Cerebellar cortex (tissue), 1 donor: ENCODE measurements at places on chromosomes 3 and 15.

- DNase-seq: no peak
Measured at GRCh38 chr3:46400000-46400734, 6.7 kb downstream of the CCR5AS start.

DNA sequence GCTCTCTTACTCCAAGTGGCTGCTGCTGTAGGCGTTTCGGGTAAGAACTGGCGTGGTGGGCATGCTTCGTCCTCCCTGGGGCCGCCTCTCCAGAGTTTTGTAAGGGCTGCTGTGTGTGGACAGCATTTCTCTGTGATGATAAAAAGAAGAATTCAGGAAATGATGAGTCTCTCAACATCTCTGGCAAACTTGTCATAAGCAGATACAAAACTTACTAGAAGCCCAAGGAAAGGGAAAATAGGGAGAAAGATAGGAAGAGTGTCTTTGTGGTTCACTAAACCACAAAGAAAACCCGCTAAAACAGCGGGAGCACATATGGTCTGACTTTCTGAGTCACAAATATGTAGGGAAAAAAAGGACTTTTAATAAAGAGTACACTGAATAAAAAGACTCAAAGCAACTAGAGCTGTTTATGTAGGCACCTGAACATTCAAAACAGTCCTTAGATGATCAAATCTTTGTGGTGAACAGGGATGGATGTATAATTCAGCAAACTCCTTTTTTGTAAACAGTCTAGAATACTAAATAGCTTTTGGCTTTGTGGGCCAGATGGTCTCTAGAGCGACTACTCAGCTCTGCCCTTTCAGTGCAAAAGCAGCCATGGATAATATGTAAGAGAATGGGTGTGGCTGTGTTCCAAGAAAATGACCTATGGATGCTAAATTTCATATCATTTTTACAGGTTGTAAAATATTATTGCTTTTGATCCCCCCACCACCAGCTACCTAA, 60.4 kb upstream of the LMOD3 start:
- no peak for DNase-seq

GRCh38 chr3:138049157-138049919, 39.4 kb downstream of the CLDN18 start:
- no peak for DNase-seq

- DNase-seq: no peak
Measured at GRCh38 chr15:34986326-34986725, 1.8 kb downstream of the ZNF770 start.

DNA sequence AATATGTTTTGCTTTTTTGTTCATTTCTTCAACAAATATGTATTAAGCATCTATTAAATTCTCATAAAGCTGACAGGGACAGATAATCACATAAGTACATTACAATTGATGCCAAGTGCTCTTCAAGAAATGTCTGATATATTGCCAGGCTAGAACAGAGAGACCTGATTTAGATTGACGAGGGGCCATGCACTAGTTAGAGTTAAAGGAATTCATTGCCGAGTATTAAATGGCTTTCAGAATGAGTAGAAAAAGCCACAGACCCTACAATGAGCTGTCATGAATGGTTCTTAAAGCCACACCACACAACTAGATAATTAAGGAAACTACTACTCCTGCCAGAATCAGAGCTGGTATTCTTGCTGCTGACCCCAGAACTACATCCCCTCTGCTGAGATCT, 250.2 kb upstream of the MME start:
- DNase-seq: no peak

DNA sequence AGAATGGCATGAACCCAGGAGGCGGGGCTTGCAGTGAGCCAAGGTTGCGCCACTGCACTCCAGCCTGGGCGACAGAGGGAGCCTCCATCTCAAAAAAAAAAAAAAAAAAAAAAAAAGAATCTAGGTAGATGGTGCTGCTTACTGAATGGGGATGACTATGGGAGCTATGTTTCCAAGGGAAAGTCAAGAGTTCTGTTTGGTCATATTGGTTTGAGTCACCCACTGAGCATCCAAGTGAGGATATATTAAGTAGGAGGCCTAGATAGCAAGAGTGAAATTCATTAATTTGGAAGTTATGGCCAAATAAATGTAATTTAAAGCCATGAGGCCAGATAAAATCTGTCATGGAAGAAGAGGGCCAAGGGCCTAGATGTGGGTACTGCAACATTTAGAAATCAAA, 9.0 kb upstream of the UACA start:
- no peak for DNase-seq

DNA sequence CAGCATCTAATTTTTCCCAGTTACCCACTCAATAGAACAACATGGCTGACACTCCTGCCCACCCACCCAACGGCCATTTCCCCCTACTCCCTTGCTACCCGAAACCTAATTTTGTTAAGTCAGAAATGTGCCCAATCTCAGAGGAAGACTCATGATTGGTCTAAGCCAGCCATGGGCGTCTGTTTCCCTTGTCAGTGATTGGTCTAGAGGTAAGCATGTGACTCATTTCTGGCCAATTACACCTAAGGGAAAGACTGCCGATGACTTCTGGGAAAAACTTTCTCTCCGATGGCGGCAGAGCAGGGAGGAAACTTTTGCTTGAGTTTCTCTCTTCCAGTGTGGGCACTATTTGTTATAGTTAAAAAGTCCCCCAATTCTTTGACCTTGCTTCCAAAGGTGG, 72.9 kb downstream of the RPLP1 start:
- no peak for DNase-seq

DNA sequence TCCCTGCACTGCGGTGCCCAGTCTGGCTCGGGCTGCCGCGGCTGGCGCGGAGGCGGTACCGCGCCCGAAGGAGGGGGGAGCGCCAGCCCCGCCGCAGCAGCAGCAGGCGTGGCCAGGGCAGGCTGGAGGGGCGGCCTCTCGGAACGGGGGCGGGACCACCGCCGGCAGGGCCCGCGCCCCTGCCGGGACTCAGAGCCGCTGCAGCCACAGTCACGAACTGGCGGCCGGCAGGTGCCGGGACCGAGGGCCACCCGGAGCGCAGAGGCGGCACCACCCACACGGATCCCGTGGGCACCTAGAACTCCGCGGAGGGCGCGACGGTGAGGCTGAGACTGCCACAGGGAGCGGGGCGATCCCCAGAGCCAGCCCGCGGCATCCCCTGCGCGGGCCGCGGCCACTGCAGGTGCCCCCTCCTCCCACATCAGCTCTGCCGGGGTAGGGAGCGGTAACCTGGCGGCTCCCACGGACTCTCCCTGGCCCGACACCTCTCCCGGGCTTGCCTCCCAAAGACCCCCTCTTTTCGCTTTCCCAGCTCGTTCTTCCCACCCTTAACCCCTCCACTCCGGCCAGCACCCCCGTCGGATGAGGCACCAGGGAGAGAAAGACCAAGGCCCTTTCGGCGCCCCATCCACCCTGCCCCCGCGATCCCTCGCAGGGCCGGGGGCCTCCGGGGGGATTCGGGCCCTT, at the start of gene VWA5B2:
Gene VWA5B2, plus strand, starts transcription at position 192 of the 687 bp plus-strand sequence. CDS start 944 bp downstream, outside the sequence.
- peak; percentile 70 for DNase-seq

DNA sequence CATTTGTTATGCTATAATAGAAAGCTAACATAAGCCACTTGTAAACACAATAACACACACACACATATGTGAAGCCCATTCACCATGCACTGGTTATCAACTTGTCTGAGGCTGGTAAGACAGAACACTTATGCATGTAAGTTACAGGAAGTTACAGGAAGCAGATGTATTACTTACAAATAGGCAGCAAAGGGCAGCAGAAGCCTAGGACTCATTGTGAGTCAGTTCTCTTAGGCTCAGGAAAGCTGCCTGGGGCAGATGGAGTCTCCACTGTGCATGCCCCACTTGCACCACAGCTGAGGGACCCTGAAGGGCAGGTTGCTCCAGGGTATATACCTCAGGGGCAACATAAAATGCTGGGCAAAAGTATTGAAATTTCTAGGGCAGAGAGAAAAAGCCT, 748.8 kb upstream of the CCDC54 start:
- DNase-seq: no peak

DNA sequence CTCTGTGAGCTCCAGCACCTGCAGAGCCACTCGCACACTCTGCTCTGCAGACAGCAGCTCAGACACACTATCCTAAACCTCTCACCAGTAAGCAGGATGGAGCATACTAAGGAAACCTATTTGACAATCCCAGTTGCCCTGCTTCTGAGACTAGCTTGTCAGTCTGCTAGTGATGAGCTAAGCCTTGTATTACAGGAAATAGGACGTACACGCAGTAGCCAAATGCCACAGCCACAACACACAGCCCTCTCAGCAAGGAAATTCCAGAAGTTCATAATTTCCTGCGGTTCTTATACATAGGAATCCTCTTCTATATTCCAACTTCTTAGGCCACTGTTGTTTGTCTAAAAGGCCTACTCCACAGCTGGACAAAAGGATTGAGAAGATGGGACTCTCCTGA, 74.5 kb downstream of the MYLK start:
- DNase-seq: no peak

- DNase-seq: no peak
Measured at GRCh38 chr3:86996261-86996955, 5.5 kb upstream of the VGLL3 start.

DNA sequence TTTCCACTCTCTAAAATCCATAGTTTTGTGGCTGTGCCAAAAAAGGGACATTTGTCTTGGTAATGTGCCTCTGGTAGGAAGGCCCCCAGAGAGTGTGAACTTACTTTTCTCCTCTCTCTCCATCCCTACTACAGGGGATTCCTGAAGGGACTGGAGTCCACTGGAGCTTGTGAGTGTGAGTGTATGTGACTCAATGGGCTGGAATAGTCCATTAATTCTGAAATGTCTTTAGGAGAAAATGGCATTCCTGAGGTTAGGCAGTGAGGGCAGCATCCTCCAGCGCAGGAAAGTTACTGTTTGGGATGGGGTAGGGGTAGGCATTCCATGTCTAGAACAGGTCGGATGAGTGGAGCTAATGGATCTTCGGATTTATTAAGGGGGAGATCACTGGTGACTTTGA, 59.8 kb upstream of the CACNA2D3 start:
- no peak for DNase-seq

GRCh38 chr15:80970018-80970657, 19.5 kb downstream of the MESD start:
- peak; percentile 82 for DNase-seq

DNA sequence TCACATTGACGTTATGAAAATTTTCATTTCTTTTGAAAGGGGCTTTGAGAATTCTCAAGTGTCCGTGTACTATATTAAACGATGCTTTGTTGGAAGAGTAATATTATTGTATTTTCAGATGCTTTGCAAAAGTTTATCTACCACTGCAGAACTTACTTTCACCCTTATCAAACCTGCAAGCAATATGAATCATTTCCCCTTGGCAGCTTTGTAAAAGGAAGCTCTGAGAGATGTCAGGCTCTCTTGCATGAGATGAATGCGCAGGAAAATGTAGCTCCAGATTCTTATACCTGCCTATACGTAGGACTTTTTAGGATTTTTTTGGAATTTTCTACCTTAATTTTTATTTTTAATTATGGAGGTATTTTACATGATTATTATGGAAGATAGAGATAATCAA, 34.5 kb downstream of the GPD1L start:
- no peak for DNase-seq

DNA sequence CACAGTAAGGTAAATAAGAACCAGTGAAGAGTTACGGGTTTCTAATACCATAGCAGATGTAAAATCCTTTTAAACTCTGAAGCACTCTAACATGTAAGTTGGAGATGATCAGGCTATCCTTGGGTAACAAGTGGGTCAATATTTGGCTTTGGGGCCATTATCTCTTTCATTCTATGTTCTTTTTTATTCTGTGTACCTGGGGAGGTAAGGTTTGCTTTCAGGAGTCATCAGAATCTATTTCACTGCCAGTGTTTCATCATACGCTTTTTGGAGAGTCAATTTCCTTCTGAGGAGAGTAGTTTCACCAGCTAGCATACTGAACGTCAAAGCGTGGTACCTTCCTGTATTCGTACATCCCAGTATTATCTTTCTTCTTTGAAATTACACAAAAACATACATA, 166.5 kb downstream of the GMNC start:
- no peak for DNase-seq

GRCh38 chr3:52854013-52854412, 19.2 kb upstream of the MUSTN1 start:
- DNase-seq: no peak

DNA sequence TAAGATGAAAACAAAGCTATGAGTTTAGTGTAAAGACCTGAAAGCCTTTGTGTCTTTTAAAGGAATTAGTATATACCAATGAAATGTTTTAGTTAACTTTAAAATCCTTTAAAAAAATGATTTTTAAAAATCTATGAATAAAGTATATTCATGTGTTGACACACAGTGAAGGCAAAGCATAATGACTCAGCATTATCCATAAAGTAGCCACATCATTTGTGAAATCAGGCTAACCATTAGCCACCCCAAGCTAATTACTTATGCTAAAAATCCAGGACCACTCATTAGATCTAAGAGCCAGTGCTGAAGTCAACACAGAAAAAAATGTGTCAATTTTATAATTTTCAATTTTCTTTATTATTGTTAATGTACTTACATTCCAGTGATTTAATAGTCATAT, 310.2 kb downstream of the TBC1D5 start:
- DNase-seq: peak; percentile 3

- peak; percentile 65 for DNase-seq
Measured at GRCh38 chr3:155805802-155806618, at the start of gene C3orf33. C3orf33 (minus strand) TSS chr3:155806278; CDS start chr3:155806252, 26 bp downstream.

DNA sequence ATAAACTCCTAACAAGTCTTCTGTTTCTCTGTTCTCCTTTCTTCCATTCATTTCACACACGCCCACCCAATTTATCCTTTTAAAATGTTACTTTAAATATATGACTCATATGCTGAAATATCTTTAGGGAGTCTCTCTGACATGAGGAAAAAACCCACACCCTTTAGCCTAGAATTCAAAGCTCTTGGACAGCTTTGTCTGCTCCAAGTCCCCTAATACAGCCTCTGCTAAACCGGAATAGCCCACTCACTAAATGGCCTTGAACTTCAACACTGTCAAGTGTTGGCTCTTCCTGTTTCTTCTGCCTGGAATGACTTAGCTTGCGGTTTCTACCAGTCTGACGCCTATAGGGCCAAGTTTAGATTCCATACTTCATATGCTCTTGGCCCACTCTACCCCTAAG, 3.3 kb upstream of the CD96 start:
- no peak for DNase-seq

- no peak for DNase-seq
Measured at GRCh38 chr3:186516646-186517045, 27.5 kb downstream of the CRYGS start.

DNA sequence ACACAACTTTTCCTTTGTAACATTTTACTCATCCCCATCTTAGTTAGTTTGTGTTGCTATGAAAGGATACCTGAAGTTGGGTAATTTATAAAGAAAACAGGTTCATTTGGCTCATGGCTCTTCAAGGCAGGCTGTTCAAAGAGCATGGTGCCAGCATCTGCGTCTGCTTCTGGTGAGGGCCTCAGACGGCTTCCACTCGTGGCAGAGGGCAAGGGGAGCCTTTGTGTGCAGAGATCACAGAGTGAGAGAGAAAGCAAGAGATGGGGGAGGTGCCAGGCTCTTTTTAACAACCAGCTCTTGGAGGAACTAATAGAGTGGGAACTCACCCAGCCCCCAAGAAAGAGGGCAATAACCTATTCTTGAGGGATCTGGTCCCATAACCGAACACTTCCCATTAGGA, 23.1 kb downstream of the PLA2G4F start:
- DNase-seq: no peak

- DNase-seq: no peak
Measured at GRCh38 chr3:105513042-105513441, 146.3 kb downstream of the ALCAM start.

- DNase-seq: no peak
Measured at GRCh38 chr3:36763850-36764703, at the start of gene DCLK3. DCLK3 (minus strand) TSS chr3:36764553; CDS start chr3:36764263, 290 bp downstream.
